ENCODE measurements at places on chromosomes 2 and 18.
A peak's percentile ranks its signal among the peaks of the same experiment; 100 is the strongest.

GRCh38 chr2:160493227-160494028, at the start of gene RBMS1:
TSS of gene RBMS1 (minus strand) at chr2:160493807. CDS start at chr2:160493363, 444 bp downstream.
- DNase-seq = peak; percentile 86

DNA sequence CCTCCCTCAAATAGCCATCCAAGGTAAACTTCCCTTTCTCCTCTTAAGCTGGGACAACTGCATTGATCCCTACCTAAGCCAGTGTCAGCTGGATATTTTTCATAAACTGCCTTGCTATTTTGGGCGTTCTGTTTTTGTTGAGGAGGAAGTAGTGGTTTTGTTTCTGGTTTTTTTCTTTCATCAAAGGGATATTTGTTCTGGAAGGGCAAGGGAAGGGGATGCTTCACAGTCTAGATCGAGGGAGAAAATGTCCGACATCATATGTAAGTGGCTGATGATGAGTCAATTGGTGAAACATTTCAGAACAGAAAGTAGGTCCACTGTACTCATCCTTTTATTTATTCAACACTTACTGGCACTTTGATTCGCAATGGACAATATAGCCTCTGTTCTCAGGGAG, 31.0 kb downstream of the TANC1 start:
- peak; percentile 32 for DNase-seq

DNA sequence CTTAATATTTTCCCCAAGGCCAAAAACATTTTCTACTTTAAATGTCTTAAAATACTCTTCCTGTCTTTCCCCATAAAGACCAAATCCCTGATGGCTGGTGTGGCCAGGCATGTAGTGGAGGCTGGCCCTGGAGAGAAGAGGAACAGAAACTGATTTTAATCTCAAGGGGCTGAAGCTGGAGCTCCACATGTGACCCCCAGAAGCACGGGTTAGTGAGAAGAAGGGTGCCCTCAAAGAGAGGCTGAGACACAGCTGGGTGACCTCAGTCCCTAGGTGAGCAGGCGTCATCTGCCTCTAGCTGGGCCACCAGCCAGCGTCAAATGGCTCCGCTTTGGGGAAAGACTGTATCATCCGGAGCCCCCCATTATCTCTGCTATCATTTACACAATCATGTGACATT, 19.3 kb upstream of the TMEM18 start:
- DNase-seq = no peak

GRCh38 chr2:6359964-6360363, 505.7 kb downstream of the CMPK2 start:
- DNase-seq = no peak

- DNase-seq = no peak
Measured at GRCh38 chr18:48486754-48487153, 52.1 kb upstream of the CTIF start.

DNA sequence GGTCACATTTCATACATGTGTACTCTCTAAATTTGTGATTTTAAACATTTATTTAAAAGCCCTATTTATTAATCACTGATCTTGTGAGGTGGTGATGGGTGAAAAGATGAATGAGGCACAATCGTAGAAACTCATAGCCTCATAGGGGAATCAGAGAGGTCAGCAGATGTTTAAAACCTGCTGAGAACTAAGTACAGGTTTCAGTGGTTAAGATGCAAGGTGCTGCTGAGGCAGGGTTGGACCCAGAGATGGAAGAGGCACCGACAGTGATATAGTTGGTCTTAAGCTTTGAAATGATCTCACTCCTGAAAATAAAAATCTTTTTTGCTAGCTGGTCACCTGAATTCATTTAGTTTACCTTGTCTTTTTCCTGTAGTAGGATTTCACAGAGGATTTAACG, 49.6 kb downstream of the LINC00305 start:
- no peak for DNase-seq

DNA sequence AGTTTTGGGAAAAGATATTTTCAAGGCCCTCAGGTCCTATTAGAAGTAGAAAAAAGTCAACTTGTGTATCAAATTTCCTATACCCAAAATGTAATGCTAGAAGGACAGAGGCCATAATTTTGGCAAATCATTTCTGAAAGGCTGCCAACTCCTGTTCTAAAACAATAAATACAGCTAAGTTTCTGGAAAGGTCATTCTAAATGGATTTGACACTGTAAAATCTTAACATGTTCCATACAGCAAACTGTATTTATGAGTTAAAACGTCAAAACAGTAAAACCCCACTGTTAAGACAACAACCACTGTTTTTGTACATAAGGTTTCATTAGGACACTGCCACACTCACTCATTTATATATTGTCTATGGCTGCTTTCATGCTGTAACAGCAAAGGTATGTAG, 9.7 kb downstream of the FAM98A start:
- DNase-seq = no peak

DNA sequence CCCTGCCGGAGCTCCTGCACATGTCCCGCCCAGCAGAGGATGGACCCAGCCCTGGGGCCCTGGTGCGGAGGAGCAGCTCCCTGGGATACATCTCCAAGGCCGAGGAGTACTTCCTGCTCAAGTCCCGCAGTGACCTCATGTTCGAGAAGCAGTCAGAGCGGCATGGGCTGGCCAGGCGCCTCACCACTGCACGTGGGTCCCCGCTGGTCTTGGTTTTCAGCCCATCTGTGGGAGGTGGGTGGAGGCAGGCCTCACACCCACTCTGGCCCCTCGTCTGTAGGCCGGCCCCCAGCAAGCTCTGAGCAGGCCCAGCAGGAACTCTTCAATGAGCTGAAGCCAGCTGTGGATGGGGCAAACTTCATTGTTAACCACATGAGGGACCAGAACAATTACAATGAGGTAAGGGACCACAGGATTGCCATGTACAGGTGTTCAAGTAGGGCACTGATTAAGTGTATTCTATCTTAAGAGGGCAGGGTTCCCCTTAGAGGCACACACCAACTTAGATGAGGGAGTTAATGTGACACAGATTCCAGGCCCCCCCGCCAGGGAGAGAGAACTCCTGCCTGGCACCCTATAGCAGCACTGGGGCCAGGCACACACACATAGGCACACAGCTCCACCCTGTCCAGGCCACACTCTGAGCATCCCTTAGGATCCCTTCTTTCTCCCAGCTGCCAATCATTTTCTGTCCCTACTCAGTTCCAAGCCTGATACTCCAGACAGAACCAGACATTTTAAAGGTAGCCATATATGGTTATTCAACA, 5.4 kb upstream of the CHRNG start:
- DNase-seq = no peak

- DNase-seq = no peak
Measured at GRCh38 chr2:101961338-101962191, 30.2 kb upstream of the IL1R2 start.

DNA sequence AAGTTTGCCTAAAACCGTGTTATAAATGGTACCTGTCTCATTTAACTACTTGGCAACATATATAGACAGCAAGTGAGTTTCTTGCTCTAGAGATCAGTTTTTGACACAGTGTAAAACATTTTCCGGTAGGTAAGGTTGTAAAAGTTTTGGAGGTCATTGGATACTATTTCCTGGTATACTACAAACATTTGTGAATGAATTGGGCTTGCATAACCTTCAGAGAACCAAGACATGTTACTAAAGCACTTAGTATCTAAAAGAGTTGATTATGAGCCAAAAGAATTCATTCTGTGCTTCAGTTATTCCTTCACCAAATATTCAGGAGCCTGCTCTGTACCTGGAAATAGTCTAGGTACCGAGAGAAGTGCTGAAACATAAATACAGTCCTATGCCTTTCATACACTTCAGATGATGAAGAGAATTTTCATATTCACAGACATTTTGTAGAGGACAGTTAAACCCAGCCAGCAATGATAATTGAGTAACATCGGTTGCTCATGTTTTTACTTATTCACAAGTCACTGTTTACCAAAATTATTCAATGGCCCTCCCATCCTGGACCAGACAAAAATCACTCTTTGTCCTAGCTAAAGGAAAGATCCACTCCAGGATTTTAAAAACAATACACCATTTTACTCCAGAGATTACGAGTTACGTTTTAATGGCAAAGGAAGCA, 319.4 kb upstream of the RBMS1 start:
- DNase-seq = no peak

- no peak for DNase-seq
Measured at GRCh38 chr2:25088817-25089516, 47.1 kb downstream of the EFR3B start.

GRCh38 chr2:176582176-176582575, 312.9 kb downstream of the MTX2 start:
- no peak for DNase-seq

DNA sequence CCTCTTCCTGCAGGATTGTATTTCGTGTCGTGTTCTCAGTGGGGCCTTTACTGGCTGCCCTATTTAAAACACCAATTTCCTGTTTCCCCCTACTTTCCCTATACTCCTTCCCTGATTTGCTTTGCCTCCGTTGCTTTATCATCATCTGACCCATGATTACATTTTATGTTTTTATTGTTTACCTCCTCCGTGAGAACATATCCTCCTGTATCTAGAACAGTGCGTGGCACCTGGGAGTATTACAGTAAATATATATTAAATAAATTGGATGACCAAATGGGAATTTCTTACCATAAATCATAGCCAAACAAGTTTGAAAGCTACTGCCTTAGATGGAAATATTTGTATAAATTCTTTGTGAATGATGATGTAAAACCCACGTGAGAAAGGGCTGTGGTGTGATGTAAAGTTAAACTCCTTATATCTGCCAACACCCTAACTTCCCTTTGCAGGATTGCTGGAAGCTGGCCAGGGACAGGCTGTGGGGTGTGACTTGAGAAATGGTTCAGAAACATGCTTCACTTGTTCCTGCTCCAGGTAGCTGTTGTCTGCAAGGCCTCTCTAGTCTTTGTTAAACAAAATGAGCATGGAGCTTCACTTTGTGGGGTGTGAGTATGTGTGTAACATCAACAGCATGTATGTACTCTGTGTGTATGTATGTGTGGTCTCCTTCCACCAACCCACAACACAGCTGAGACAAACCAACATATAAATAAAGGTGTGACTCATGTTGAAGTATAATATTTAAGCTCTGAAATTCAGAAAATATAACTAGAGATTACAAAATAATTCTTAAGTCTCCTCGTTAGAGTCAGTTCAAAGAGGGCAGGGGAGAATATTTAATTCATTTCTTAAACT, 40.3 kb downstream of the LHCGR start:
- no peak for DNase-seq

DNA sequence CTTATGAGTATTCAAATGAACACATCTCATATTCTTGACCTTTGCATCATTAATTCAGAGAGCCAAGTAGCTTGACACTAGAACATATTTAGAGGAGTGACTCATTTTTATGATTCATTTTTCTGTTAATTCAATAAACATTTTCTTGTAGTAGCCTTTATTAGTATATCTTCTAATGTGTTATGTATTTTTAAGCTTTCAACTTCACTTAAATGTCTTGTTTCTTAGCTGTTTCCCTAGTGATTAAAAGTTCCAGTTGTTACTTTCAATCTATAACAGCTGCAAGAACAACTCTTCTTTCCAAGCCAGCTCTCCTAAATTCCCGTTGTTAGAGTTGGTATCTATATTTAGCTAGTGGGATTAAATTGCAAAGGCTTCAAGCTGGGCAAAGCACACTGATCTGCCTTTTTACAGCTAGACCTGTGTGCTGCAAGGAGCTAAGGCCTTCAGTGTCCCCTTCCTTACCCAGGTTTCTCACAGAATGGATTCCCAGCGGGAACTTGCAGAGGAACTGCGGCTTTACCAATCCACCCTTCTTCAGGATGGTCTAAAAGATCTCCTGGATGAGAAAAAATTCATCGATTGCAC, at the start of gene KLHL41:
KLHL41 (plus strand) TSS at position 405 of the 588 bp plus-strand sequence; CDS start at position 482, 77 bp downstream.
- peak; percentile 37 for DNase-seq

GRCh38 chr2:183919926-183920325, 678.4 kb upstream of the ZNF804A start:
- no peak for DNase-seq

GRCh38 chr18:51621113-51621863, 423.8 kb upstream of the MEX3C start:
- peak; percentile 86 for DNase-seq

- no peak for DNase-seq
Measured at GRCh38 chr18:21254576-21254975, 12.5 kb downstream of the GREB1L start.

DNA sequence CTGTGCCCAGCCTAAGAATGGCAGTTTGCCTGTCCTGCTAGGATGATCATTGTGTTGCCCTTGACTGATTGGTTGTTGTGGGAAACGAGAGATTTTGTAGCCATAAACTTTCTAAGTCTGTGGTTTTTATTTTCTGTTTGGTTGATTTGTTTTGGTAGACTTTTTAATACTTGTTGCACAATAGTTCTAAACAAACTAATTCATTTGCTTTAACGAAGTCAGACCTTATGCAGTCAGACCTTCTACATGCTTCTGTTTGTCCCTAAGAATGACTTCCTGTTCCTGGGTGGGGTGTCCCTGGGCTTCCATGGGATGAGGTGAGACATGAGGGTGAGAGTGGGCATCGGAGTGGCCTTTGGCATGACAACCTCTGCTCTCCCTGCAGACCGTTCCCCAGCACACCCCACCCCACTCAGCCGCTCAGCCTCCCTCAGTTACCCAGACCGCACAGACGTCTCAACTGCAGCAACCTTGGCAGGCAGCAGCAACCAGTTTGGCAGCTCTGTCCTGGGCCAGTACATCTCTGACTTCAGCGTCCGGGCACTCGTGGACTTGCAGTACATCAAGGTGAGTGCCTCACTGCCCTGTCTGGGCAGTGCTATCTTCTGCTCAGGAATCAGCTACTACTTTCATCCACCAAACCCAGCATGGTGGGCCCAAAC, 7.8 kb upstream of the CNNM3 start:
- no peak for DNase-seq

DNA sequence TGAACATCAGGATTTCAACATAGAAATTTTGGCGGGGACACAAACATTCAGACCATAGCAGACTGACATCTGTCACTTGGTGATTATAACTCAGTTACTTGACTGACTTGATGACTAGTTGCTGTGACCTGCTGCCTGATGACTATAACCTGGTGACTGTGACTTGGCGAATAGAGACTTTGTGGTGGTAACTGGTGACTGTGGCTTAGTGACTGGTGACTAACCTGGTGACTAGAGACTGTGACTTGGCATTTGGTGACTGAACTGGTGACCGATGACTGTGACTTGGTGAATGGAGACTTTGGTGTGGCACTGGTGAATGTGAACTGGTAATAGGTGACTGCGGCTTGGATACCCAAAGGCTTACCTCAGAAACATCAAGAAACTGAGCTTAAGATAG, 563.1 kb upstream of the FAM98A start:
- DNase-seq = no peak

DNA sequence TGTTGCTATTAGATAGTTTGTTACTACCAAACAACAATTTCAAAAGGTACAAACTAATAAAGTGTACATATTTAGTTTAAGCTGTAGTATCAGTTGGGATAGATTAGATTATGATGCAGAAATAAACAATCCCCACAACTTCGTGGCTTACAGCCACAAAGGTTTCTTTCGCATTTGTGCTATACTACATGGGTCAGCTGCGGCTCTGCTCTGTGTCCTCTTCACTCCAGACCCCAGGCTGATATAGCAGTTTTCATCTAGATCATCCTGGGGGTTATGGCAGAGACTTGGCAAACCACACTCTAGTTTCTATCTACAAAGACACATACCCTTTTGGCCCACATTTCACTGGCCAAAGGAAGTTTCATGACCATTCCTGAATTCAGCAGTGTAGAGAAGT, 108.0 kb upstream of the SP5 start:
- no peak for DNase-seq

Data from NCI-H82 (cell line).